Panc1 (cell line): ENCODE measurements at places on chromosomes 16 and 17. TPM values are rescaled to one million over a fixed set of nuclear protein-coding genes. Genes with fewer than 3 reads are reported as not detected.

Gene EVPL
- 36.4 TPM for total RNA-seq

Gene IL21R
- total RNA-seq: 0.10 TPM

Gene CA5A
- not detected for total RNA-seq

Gene TMC7
- total RNA-seq: 5.1 TPM

Gene PHF12
- 79.1 TPM for total RNA-seq

Gene OTOA
- total RNA-seq: not detected

Gene TEX19
- 0.21 TPM for total RNA-seq

Gene TBC1D28
- not detected for total RNA-seq

Gene PABPN1L
- not detected for total RNA-seq

Gene MMP25
- total RNA-seq: 0.67 TPM

Gene KAT8
- total RNA-seq: 48.3 TPM

- no peak for DNase-seq
Observed at GRCh38 chr17:4554441-4554996, 665 bp downstream of the MYBBP1A start.

GRCh38 chr17:48611681-48612455 lies 1.1 kb upstream of the HOXB7 start:
- DNase-seq: no peak

GRCh38 chr16:57788951-57789350 lies 13.3 kb downstream of the KIFC3 start:
- DNase-seq: no peak

DNA sequence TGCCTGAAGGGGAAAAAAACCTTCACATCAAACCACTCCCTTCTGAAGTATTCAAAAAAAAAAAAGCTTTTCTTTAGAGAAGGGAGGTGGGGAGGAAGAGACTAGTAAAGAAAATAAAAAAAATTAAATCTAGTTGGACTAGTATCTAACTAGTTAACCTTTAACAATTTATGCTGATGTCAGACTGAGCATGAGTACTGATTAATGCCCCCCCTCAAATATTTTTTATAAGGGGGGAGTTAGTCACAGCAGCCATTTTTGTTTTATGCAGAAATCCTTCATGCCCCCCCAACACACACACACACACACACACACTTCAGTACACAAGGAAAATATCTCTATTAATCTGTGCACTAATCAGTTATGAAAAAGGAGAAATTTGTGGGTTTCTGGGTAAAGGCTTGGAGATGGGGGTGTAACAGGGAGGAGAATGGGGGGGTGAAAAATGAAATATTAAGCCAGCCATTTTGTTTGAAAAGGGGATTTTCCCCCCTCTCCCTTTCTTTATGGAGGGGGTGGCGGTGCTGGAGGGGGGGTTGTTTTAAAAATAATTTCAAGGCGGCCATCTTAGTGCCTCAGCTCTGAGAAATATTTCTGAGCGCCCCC lies 4.7 kb upstream of the CHD3 start:
- no peak for DNase-seq

DNA sequence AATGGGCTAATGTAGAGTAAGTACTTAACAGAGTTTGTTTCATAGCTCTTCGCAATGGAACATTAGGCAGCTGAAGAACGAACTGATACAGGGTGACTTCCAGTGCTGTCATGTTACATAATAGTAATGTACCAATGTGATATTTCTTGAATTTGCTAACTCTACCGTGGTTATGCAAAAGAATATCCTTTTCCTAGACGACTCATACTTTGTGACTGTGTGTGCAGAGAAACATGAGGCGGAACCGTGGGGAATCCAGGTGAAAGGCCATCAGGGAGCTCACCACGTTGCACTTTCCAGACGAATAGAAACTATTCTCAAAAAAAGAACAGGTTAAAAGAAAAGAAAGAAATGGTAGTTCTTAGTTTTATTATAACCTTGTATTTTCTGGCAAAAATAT lies 13.2 kb downstream of the NOB1 start:
- DNase-seq: no peak

DNA sequence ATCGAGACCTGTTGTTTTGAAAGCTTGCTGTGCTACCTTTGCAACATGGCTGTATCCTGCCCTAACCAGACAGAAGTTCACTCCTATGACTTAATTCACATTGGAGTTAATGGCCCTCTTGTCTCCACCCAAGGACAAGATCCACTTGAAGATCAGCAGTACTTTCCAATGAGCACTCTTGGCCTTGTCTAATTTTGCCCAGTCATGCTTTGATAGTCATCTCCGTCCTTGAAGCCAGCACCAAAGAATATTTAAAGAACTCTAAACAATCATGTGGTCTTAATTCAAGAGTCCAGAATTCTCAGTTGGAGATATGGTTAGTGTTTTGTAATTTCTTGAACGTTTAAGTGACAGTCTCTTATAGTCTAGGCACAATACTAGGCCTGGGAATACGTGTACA lies 775.6 kb upstream of the EEF2KMT start:
- no peak for DNase-seq

DNA sequence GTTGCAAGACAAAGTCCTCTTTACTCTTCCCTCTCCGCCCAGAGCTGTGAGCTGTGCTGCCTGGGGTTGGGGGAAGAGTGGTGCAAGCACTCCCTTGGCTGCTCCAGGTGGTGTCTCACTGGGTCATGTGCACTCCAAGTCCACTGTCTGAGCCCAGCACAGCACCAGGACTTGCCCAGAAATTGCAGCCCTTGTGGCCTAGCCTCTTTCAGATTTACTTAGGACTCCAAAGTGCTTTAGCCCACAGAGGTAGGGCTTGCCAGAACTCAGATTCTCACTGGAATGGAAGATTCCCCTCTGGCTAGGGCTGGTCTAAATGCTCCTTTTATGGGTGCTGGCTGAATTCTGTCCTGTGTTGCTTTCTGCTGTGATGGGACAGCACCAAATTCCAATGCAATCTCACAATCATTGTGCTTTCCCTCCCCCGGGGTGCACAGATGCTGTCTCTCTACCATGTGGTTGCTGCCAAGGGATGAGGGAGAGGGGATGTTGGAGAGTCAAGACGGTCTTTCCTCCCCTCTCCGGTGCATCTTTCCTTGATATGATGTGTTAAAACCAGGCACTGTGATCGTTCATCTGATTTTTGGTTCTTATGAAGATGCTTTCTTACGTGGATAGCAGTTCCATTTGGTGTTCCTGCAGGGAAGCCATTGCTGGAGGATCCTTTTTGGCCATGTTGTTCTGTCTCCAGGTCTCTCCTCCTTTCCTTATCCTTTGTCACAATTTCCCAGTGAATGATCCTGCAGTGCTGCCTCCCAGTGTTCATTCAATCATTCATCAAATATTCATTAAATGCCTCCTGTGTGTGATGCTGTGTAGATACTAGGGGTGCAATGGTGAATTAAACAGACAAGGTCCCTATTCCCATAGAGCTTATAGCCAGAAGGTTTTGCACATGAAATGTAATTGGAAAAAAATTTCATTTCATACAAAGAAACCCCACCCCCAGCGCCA lies 216.3 kb downstream of the SPECC1 start:
- no peak for DNase-seq

GRCh38 chr17:32520737-32521404 lies 34.1 kb downstream of the CDK5R1 start:
- DNase-seq: no peak

DNA sequence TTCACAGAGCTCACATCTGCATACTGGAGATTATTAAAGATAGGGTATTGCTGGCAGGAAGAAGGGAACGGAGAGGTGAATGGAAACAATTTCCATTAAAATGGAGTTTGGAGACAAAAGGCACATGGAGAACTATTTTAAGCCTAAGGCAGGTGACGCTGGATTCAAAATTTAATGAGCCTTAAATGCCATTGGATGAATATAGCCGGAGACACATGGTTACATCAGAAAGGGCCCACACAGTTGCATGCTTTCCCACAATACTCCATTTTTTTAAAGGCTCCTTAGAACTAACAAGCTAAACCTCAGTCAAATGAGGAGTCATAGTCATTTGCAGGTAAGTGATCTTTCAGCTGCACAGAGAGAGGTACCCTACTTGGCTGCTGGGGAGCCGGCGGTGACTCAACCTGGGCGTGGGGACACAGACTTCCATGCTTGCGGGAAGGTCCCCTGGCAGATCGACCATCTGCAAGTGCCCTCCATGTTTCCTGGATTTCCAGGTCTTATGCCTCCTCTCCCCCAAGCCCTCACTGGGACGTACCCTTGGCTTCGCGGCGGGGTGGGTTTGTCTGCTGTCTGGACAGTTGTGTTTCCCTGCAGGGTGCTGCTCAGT lies 259.2 kb downstream of the CBLN1 start:
- no peak for DNase-seq

GRCh38 chr16:82146957-82147356 lies 23.1 kb downstream of the MPHOSPH6 start:
- no peak for DNase-seq

GRCh38 chr16:35733971-35734702 lies 2274.7 kb downstream of the TP53TG3F start:
- DNase-seq: no peak

- no peak for DNase-seq
Observed at GRCh38 chr17:77207689-77208216, 67.0 kb downstream of the SEC14L1 start.

DNA sequence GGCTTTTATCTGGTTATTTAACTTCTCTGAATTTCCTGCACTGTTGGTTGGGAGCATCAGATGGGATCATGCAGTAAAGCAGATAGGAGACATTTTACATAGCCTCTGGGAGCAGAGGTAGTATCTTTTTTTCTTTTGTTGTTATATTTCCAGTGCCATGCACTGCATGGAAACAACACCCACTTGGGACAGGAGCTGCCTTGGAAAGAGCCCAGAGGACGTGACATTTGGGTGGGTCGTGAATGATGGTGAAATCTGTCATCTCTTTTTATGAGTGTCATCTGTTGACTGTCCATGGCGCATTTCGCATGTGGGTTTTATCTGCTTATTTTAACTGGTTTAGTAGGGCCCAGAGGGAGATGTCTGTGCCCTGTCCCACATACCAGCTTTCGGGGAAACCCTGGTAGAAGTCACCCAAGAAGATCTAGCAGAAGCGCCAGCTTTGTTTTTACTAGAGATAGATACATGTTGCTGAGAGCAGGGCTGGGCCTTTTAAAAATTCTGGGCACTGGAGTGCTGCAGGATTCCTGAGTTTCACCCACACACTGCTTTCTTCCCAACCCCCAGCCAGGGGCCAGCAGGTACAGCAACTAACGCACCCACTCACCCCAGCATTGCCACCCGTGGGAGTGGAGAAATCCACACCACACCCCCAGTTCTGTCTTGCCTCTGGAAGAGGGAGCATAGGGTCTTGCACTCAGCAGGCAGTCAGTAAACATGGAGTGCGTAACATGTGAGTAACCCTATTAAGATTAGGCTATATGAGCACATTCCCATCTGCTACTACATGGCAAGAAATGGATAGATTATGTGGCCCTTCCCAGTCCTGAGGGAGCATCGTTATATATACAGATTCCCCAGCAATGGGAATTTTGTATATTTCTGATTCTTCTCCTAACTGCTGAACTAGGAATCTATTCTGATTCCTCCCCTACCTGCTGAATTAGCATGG lies 8.4 kb upstream of the TERF2 start:
- DNase-seq: no peak
